CD4-positive, alpha-beta T cell treated with Interleukin-4 for 4 hours (primary cell): ENCODE measurements at places on chromosomes 5 and 9.

DNA sequence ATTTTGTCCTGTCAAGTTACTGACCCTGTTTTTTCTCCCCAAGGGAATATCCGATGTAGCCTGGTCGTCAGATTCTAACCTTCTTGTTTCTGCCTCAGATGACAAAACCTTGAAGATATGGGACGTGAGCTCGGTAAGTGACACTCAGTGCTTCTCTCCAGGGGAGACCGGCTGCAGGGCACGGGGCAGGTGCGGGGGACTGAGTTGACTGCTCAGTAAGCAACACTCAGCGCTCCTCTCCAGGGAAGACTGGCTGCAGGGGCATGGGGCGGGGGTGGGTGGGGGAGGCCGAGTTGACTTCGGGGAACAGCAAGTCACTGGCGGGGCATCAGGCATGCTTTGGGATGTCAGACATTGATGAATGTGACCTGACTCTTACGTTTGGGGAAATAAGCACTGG lies 6.0 kb downstream of the WDR5 start:
- DNase-seq = no peak

- DNase-seq = no peak
Measured at GRCh38 chr9:133995012-133995896, 3.1 kb upstream of the VAV2 start.

DNA sequence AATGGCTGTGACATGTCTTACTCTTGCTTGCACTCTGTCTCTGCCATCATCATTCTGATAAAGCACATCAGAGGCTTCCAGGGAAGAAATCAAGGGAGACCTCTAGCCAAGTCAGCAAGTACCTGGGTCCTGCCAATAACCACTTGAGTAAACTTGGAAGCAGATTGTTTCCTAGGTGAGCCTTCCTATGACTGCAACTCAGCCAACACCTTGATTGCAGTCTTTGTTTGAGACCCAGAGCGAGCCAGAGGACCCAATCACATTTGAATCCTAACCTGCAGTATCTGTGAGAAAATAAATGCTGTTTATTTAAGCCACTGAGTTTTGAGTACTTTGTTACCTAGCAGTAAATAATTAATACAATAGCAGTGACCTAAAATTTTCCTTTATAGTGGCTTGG lies 356.8 kb upstream of the CHD1 start:
- DNase-seq = no peak

DNA sequence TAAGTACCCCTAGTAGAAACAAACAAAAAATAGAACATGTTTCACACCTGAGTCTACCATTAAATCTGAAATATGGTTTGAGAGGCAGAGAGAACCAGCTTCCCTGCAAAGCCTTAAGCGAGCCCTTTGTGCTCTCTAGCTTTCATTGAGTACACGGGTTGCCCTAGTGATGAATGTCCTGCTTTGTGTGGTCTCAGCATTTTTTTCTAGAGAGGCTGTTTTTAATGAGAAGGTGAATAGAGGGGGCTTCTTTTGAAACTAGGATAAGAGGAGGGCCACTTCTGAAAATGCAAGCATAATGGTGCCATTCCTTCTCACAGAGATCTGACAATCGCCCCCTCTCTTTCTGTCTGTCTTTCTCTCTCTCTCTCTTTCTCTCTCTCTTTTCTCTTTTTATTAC lies 131.3 kb downstream of the MACIR start:
- DNase-seq = no peak

DNA sequence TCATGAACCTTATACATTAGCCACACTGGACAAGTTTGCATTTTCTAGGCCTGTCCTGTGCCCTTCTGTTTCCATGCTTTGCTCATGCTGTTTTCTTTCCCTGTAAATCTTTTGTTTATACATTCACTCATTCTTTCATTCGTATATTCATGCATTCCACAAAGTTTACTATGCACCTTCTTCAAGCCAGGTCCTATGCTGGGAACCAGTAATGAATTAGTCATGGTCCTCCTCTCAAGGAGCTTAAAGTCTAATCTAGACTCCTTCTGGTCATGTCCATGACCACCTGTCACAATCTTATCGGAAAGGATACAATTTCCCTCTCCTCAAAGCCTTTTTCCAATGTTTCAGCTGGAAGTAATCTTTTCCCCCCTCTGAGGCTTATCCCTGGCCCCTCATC lies 9.1 kb upstream of the XPA start:
- DNase-seq = no peak

DNA sequence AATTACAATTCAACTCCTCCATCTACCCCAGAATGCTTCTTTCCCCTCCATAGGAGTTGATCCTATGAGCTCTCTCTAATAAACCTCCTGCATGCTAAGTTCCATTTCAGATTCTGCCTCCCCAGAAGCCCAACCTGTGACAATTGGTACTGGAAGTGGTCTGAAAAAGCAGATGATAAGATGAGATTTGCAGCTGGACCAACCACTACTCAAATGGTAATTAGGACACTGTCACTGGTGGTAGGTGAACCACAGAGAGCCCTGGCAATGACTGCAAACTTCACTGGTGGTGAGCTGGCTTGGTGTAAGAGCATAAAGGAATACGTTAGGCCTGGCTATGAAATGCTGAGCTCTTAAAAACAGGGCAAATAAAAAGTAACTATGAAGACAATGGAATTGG lies 112.6 kb downstream of the ESM1 start:
- DNase-seq = no peak

DNA sequence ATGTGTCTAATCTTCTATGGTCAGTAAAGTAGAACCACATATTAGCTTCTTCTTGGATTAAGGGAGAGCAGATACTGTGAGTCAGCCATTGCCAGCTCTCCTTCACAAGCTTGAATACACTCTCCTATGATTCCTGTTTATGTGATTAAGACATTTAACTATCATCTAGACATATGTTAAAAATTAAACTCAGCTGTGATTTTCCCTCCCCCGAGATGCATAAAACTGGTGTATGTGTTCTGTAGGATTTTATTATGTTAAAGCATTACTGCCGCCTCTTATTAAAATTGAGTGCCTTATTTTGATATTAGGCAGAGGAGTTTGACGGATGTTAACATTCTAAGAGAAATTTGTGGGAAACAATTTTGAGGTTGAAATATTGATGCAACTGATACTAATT lies 114.6 kb downstream of the ACTBL2 start:
- no peak for DNase-seq
